ENCODE measurements at places on chromosomes 7 and 10. TPM values are rescaled to one million over a fixed set of nuclear protein-coding genes. Genes with fewer than 3 reads are reported as not detected.

DNA sequence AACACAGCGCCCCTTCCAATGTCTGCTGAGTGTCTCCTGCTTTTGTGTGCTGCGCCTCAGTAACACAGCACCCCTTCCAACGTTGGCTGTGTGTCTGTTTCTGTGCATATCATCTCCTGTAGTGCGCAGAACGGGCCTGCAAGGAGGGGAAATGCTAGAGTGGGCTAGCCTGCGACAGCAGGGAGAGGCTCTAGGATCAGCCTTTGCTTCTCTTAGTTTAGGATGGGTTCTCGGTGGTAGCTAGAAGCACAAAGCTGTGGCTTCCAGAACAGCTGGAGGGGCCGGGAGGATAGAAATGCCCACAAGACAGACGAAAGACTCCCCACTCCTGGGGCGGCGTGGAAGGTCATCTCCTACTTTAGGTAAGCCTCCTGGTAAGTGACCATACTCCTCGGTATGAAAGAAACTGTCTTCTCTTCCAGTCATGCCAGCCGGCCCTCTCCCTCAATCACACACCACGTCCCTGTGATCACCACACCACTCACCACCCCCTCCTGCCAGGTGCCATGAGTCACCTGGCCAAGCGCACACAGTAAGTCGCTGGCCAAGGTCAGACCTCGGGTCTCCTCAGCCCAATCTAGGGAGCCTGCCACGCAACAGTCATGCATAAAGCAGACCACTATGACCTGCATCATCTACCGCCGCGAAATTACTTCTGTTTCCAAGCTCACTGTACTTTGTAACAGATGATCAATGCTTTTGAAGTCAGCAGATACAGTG lies 4.8 kb downstream of the PITRM1 start:
- DNase-seq: no peak

DNA sequence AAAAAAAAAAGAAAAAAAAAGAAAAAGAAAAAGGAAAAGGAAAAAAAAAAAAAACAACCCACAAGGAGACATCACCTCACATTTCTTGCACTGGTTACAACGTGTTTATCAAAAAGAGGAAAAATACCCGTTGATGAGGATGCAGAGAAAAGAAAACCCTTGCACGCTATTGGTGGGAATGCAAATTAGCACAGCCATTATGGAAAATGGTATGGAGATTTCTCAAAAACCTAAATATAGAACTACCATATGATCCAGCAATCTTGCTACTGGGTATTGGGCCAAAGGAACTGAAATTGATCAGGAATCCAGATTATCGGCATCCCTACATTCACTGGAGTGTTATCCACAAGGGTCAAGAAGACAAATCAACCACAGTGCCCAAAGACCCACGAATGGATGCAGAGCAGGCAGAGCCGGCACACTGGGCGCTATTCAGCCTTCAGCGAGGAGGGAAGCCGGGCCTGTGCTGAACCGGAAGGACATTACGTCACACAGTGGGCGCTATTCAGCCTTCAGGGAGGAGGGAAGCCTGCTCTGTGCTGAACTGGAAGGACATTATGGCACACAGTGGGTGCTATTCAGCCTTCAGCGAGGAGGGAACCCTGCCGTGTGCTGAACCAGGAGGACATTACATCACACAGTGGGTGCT lies 258.7 kb downstream of the ZMYND11 start:
- DNase-seq: no peak

APBB1IP gene
- total RNA-seq: not detected

PTPRN2 gene
- total RNA-seq: 0.11 TPM

All from LHCN-M2 (cell line).